Activated T-helper 1 cell treated with anti-CD3 and anti-CD28 coated beads, Interleukin-2, amount 50 U/mL, for 16 hours (primary cell): ENCODE measurements at places on chromosomes 16 and 17.

DNA sequence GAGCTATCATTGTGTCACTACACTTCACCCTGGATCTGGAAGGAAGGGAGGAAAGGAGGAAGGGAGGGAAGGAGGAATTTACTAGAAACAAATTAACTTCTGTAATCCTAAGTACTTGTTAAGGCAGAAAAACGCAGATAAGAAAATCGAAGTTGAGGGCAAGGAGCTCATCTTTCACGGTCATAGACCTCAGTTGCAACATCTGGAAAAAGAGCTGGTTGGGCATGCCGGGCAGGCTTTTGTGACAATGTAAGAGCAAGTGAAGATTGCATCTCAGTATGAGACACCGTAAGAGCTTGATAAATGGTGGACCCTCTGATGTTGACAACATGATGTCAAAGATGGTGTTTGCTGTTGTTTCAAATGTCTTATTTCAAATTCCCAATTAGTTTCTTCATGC, 721.5 kb downstream of the MAF start:
- DNase-seq: no peak

DNA sequence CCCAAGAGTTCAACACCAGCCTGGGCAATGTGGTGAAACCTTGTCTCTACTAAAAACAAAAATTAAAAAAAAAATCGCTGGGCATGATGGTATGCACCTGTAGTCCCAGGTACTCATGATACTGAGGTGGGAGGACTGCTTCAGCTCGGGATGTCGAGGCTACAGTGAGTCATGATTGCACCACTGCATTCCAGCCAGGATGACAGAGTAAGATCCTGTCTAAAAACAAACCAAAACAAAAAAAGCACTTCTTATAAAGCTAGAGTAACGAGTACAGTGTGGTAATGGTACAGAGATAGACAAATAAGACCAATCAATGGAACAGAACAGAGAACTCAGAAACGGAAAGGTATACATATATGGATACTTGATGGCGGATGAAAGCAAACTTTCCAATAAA, 4.4 kb downstream of the NSMCE1 start:
- no peak for DNase-seq

DNA sequence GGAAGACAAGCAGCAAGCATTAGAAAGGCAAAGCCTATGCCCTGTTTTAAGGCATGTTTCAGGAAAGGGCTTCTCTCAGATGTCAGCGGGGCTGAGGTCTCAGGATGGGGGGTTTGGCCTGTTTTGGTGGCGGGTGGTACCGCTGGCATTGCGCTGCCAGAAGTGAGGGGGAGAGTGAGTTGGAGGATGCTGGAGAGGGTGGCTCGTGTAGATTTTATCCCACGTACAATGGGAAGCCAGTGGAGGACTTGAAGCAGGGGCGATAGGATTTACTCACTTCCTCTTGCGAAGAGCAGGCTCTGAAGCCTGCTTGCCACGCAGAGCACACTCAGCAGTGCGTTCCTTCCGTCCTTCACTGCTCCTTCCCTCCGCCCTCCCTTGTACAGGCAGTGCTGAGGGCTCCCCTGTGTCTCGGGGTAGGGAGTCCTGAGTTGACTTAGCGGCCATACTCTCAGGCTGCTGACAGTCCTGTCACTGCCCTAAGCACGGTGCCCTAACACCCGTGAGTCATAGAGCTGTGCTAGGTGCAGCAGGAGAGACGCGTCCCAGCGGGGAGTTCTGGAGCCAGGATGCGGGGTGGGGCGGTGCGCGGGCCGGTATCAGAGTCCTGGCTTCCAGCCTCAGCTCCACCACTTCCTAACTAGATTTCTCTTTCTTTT, 113.1 kb downstream of the SNX29 start:
- DNase-seq: no peak

DNA sequence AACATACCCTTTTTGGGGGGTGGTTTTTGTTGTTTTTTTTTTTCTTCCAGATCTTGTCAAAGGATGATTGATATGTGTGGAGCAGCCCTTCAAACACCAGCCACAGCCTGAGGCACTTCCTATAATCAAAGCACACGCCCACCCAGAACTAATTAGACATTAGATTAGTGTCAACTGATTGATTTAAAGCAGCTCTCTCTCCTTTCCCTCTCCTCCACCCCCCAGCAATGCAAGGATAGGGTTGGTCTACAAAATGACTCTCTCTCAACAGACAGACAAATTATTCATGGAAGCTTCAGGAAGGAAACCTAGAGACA, 250.3 kb upstream of the SOX9 start:
- no peak for DNase-seq

DNA sequence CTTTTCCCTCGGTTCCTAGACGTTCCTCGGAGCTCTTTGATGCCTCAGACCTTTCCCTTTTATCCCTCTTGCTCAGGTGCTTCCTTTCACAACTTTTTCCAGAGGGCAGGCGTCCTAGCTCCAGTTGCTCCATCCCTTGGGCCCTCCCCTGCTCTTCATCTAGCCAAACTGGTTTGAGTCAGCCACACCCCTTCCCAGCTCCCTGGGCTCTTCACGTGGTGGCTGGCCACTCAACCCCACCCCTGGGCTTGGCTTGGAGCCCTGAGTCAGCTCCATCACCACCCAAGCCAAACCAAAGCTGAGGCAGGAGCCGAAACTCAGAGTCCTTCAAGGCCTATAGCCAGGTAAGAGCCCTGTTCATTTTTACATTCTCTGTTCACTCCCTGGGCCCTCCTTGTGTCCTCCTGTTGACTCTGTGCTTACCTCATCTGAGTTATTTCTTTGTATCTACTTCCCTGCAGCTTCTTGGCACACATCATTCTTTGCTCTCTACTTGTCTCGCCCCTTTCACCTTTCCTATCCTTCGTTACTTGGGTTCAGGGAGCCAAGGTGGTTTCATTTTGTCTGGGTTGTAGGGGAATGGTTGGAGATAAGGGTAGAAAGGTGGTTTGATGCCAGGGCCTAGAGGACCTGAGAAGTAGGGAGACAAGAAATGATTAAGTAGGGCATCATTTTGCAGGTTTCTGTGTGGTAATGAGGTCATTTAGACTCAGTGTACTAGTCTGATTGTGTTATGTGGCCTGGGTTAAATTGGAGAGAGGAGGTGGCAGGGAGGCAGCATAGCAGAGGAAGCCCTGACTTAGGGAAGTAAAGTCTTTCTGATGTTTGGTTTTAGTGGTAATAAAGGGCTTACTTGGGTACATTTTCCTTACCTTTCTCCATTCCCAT, 7.6 kb upstream of the PHKG2 start:
- no peak for DNase-seq

DNA sequence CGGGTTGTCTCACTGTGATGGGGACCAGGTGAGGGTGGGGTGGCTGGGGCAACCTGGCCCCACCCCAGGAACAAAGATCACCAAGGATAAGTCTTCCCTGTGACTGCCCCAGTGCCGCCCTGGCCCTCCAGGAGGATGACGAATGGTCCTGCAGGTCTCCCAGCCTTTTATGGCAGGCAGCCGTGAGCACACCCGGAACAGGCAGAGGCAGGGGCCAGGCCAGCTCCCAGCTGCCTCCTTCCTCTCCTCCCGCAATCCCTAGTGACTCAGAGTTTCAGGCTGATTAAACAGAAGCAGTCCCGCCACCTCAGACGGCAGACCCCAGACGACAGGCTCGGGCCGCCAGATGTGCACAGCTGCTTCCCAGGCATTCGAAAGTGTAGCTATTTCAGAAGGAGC, 13.3 kb downstream of the JUP start:
- DNase-seq: no peak

GRCh38 chr17:37295888-37296287, 79.9 kb upstream of the C17orf78 start:
- DNase-seq: no peak

- no peak for DNase-seq
Observed at GRCh38 chr17:60519795-60520194, 6.2 kb downstream of the APPBP2 start.

DNA sequence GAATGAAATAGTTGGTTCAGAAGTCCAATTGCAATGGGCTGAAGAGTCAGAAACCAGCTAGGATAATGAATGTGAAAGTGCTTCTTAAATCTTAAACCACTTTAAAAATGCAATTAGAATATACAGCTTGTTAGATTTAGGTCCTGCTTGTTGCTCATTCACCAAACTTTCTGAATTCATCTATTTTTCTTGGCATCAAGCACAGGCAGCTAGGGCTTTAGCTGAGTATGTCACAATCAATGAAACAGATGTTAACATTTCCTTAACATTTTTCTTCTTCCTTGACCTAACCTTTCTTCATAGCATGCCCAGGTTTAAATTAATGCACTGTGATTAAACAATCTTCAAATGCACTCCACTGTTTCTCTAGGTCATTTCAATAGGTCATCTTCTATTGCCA, 14.4 kb downstream of the KIF2B start:
- no peak for DNase-seq

GRCh38 chr16:89123831-89124100, 30.1 kb downstream of the ACSF3 start:
- no peak for DNase-seq

DNA sequence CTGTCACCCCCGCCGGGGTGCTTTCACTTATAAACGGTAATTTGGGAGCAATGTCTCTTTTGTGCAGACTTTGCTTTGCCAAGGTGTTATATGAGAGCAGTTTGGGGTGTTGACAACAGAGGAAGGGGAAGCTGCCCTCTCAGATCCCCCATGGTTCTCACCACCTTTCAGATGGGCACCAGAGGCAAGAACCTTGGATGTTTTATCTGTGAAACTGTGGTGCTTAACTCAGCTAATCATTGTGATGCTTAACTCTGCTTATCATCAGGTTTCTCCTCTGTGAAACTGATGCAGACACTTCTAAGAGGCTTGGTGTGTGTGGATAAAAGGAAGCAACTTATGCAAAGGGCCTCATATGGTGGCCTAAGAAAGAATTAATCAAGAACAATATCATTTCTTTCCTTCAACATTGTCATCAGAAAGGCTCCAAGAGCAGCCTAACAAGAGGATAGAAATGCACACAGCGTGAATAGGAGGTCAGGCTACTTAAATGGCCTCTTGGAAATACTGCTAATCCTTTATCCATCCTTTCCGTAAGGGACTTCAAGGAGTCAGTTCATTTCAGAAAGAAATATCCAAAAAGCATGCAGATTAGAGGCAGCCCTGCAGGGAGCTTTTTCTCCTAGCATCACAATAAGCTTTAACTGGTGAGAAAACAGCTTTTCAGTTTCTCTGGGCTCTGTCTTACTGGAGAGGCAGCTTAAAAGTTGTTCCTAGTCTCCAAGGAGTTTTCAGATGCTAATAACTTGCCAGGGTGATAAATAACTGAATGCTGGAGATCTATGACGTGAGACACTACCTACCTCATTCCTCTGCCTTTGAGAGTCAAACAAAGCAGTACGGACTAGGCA, 55.1 kb upstream of the CLEC3A start:
- no peak for DNase-seq

- DNase-seq: no peak
Observed at GRCh38 chr16:72890587-72890986, 157.3 kb downstream of the ZFHX3 start.

- no peak for DNase-seq
Observed at GRCh38 chr16:71767060-71767900, 41.4 kb downstream of the AP1G1 start.

- DNase-seq: no peak
Observed at GRCh38 chr16:88810166-88810911, 1.4 kb downstream of the APRT start.

- no peak for DNase-seq
Observed at GRCh38 chr17:57090560-57091185, 5.6 kb downstream of the AKAP1 start.

GRCh38 chr16:70746708-70747424, 54.1 kb downstream of the VAC14 start:
- DNase-seq: no peak

DNA sequence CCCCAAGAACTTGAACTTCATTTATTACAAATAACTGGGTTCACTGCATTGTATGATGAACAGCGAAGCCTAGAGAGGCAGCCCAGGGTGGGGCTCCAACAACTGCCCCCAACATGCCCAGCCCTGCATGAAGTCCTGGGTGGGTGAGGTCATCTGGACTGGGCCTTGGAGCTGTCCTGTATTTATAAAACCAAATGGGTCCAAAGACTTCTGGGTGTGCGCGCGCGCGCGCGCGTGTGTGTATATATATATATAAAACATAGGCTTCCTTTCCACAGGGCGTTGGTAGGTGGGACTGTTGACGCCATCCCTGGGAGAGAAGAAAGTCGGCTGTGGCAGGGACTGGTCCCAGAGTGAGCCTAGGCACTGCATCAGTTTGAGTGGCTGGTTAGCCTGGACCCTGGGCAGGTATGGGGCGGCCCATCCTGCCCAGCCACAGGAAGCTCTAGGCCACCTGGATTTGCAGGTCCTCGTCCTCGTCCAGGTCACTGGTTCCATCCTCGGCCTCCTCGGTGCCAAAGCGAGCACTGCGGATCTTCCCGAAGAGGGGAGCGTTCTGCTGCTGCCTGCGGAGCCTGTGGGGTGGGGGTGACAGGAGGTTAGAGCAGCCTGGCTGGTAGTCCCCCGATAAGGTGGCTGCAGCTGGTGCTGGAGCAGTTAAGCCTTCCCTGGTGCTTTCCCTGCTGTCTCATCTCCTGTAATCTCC, 23.9 kb downstream of the CCDC102A start:
- DNase-seq: no peak

GRCh38 chr16:11440657-11441012, 95.4 kb downstream of the RMI2 start:
- no peak for DNase-seq

DNA sequence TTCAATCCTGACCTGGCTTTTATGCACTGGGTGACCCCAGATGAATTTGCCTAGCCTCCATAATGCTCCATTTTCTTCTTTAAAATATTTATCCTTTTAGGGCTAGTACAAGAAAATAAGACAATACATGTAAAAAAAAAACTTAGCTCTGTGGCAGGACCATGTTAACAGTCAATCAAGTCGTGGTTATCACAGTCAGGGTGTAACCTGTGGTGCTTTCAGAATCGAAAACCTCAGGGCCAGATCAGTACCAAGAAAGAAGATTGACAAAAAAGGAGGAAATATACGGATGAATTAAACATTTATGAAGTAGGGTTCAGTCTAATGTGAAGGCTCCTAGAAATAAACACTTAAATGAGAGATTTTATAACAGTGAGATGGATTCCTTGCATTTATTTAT, 347.2 kb upstream of the MAF start:
- no peak for DNase-seq

- DNase-seq: no peak
Observed at GRCh38 chr16:89898201-89898967, 20.3 kb upstream of the MC1R start.

DNA sequence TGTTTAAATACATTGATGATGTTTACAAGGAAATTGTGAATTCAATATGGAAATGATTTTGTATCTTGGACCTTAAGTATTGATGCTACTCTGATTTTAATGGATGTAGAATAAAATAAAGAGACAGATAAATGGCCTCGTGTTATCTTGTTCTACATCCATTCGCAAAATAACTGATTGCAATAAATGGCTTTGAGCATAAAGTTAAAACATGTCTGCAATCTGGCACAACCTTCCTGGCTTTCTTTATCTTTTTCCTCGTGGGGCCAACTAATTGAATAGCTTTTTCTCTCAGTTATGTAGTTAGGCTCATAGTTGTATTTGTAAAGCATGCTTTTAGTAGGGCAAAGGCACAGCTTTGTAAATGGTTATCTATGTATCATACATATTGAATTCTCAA, 691.4 kb downstream of the CDH8 start:
- no peak for DNase-seq
